NCI-H1694 (cell line): ENCODE measurements at places on chromosomes 1 and 21.

GRCh38 chr1:246219508-246220030 is 287.5 kb downstream of the SMYD3 start:
- DNase-seq, result no peak

DNA sequence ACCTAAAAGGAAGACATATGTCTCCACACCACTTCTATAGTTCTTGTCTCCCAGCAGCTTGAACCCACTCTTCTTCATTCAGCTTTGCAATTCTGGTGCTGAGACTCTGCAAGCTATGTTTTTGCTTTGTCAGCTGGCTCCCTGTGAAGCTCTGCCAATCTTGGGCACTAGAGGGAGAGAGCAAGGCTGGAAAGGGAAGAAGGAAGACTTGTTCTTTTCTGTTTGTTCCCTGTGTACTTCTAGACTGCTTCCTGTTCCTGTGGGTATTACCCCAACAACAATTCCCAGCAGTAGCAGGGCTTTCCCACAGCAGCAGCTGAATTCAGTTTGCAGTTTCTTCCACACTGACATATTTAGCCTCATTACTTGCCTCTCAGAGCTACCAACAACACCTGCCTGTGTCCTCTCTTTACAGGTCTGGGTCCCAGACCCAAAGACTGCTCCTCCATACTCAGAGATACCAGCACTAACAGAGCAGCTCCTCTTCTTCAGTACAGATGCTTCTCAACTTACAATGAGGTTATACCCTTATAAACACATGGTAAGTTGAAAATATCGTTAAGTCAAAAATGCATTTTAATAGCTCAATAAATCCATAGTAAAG is 275.2 kb upstream of the NEGR1 start:
- DNase-seq, result no peak

GRCh38 chr1:40774266-40774998 is 9.2 kb upstream of the KCNQ4 start:
- DNase-seq, result no peak

GRCh38 chr21:44834951-44835646 is 17.2 kb upstream of the SUMO3 start:
- no peak for DNase-seq

- no peak for DNase-seq
Measured at GRCh38 chr1:29849991-29850757, 613.9 kb downstream of the PTPRU start.

- no peak for DNase-seq
Measured at GRCh38 chr1:184632415-184633175, 122.1 kb downstream of the EDEM3 start.

DNA sequence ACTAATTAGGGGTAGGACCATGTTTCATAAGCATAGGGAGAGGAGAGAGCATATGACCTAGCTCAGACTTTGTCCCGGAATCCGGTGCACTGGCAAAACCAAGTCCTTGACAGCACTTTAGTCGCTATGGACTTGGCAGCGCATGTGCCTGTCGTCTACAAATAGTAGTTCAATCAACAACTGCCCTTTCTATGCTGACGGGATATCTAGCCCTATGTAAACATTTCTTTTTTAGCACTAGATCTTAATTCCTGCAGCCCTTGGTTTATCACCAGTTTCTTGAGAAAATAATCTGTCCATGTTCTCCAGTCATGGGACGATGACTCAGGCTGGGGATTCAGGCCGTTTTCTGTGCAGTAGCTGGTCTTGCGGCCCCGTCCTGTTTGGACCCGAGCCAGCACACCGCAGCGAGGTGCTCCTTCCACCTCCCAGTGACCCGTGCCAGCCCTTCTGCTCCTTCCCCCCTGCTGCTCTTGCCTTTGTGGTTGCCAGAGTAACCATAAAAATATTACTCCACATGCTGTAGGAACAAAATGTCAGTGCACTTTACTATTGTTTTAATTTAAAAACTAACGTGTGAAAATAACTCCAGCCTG is 8.6 kb upstream of the MT1HL1 start:
- no peak for DNase-seq
